ENCODE measurements at places on chromosomes 5 and 9.
A peak's percentile ranks its signal among the peaks of the same experiment; 100 is the strongest.

DNA sequence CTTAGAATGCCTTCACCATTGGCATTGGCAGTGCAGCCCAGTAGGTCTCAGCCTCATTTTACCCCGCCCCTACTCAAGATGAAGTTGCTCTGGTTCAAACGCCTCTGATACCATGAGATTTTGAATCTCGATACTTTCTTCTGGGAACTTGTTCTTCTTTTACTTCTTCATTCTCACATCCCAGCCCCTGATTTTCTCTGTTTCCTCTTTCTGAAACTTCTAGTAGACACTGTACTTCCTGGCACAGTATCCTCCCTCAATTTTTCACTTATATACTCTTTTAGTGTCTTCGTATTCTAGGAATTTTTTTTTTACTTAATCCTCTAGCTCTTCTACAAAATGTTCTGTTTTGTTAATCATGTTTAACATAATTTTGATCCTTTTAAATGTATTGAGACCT, 13.1 kb upstream of the ZNF79 start:
- DNase-seq: no peak
- H3K4me3 ChIP-seq: no peak overlapping the region
- no peaks in the 10 kb centered on the region for H3K4me1 ChIP-seq
- no peaks in the 10 kb centered on the region for H3K36me3 ChIP-seq

DNA sequence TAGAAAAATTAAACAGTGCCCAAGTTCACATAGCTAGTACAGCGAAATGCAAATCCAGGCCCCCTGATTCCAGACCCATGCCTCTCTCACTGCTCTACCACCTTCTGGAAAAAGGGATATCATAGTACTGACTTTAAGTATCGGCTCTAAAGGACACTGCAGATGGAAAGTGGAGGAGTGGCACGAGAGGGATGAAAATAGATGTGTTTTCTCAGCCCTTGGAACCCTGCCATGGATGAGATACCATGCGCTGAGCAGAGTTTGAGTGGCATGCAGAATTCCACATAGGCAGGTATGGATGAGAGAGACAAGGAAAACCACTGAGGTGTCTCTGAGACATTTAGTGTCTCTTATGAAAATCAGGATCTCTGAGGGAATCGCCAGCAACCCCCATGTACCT, 18.8 kb downstream of the CKMT2 start:
- no peak overlapping the region for H3K27ac ChIP-seq
- DNase-seq: no peak
- peaks cover 7% of the 10 kb centered on the region for H3K36me3 ChIP-seq
- H3K27me3 ChIP-seq: no peaks in the 10 kb centered on the region
- H3K4me1 ChIP-seq: no peaks in the 10 kb centered on the region

- peak; percentile 92 for DNase-seq
- peaks cover 22% of the 10 kb centered on the region for H3K4me1 ChIP-seq
- H3K27ac ChIP-seq: no peak overlapping the region
- H3K4me3 ChIP-seq: peak overlapping the region; percentile 37
These were observed 11.7 kb upstream of the NSMF start for GRCh38 chr9:137470785-137471184.

DNA sequence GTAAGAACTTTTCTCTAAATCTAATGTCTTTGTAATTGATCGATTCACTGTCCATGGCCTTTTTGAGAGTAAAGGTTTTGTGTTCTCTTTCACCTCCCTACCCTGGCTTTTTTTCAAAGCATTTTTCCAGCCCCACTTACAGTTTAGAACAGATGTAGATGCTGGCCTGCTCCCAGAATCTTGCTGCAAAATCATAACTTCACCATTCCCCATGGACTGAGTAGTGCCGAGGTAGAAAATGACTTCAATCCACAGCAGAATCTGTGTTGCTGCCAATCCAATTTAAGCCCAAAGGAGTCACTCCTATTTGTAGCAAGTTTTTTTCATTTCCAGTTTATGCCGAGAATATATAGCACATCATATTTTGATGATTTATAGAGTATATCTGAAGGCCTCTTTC, 46.5 kb upstream of the CEMIP2 start:
- no peaks in the 10 kb centered on the region for H3K27me3 ChIP-seq
- DNase-seq: no peak
- no peaks in the 10 kb centered on the region for H3K36me3 ChIP-seq
- no peak overlapping the region for H3K27ac ChIP-seq
- H3K4me3 ChIP-seq: no peak overlapping the region

DNA sequence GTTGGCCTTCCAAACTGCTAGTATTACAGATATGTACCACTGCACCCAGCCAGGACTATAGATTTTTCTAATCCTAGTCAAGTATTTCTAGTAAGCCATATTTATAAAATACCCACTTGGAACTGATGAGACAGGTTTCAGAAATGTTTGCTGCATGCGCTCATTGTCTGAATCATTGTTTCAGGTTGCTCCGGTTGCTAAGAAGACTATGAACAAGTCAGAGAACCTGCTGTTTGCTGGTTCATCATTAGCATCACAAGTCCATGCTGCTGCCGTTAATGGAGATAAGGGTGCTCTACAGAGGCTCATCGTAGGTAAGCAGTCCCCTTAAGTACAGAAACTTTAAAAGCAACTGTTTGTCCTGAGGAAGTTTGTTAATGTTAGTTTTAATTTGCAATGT, 5.3 kb downstream of the INVS start:
- no peaks in the 10 kb centered on the region for H3K27me3 ChIP-seq
- no peak for DNase-seq
- H3K4me1 ChIP-seq: no peaks in the 10 kb centered on the region
- no peak overlapping the region for H3K27ac ChIP-seq
- H3K36me3 ChIP-seq: peaks cover 14% of the 10 kb centered on the region

- no peaks in the 10 kb centered on the region for H3K36me3 ChIP-seq
- no peaks in the 10 kb centered on the region for H3K27me3 ChIP-seq
- no peak for DNase-seq
- no peak overlapping the region for H3K27ac ChIP-seq
- H3K4me1 ChIP-seq: no peaks in the 10 kb centered on the region
These were observed 14.9 kb downstream of the RASGRF2 start for GRCh38 chr5:80975065-80975464.

DNA sequence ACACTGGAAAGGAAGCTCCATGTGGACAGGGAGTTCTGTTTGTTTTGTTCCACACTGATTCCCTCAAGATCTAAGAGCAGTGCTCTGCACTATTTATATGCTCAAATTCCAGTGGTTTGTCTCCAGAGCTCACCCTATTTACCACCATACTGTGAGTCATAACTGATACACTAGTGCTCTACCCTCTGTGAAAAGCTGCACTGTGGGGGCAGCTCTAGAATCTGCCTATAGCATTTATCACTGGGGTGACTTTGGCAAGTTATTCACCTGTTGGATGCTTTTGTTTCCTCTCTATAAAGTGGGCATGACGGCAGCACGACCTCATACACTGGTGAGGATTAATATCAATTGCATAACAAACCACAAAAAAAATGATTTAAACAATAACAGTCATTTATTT, 307.8 kb downstream of the NR2F1-AS1 start:
- no peaks in the 10 kb centered on the region for H3K27me3 ChIP-seq
- no peaks in the 10 kb centered on the region for H3K36me3 ChIP-seq
- H3K4me3 ChIP-seq: no peak overlapping the region
- H3K27ac ChIP-seq: no peak overlapping the region
- no peaks in the 10 kb centered on the region for H3K4me1 ChIP-seq
- no peak for DNase-seq

All from common myeloid progenitor, CD34-positive (primary cell).